NCI-H460 (cell line): ENCODE measurements at places on chromosomes 1 and 21.
A peak's percentile ranks its signal among the peaks of the same experiment; 100 is the strongest.

DNA sequence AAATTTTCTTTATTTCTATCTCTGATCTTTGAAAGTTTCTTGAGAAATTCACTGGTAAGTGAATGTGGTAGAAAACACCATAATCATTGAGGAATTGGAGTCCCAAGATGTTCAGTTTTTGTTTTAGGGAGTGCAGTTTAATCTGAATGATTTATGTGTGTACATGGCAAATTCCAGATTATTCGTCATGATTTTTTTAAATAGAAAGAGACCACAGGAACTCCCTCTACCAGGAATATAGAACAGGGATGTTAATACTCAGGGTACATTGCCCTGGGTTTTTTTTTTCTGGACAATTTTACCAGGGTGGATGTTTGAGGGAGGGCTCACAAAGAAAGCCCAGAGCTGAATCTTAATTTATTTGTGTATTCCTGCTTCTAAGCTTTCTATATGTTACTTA, 109.0 kb downstream of the VPS13D start:
- no peak for DNase-seq

- no peak for DNase-seq
Measured at GRCh38 chr1:9022773-9023172, 3.5 kb downstream of the SLC2A7 start.

GRCh38 chr1:114428083-114428754, 82.8 kb downstream of the TRIM33 start:
- DNase-seq, result peak; percentile 2

DNA sequence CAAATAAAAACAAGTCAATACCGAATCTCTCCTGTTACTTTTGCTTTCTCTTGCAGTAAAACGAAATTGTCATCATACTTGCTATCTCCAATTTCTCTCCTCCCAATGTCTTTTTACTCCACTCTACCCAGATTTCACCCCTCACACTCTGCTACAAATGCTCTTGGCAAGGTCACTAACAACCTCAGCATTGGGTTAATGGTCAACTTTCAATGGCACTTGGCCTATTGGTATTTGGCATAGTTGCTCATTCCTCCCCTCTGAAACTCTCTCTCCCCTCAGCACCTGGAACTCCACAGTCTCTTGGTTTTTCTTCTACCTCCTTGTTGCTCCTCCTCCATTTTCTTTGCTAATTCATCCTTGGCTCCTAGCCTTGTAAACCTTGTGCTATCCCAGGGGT, 367.3 kb downstream of the PTPRU start:
- DNase-seq, result no peak

DNA sequence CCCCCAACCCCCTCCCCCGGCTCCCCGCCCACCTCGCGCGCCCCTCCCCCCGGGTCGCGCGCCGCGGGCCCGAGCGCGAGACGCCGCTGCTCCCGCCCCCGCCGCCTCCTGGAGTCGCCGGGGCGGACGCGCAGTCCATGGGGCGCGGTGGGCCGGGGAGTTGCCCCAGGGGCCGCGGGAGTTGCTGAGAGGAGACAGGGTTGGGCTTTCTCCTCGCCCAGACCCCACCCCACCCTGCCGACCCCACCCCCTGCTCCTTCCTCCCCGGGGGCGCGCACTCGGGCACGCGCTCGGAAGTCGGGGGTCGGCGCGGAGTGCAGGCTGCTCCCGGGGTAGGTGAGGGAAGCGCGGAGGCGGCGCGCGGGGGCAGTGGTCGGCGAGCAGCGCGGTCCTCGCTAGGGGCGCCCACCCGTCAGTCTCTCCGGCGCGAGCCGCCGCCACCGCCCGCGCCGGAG, at the start of gene LAMC1:
Gene LAMC1, plus strand, starts transcription at position 275 of the 455 bp plus-strand sequence. CDS start 297 bp downstream, outside the sequence.
- DNase-seq, result peak; percentile 90

GRCh38 chr21:36316872-36317484, 3.0 kb upstream of the MORC3 start:
- DNase-seq, result no peak

DNA sequence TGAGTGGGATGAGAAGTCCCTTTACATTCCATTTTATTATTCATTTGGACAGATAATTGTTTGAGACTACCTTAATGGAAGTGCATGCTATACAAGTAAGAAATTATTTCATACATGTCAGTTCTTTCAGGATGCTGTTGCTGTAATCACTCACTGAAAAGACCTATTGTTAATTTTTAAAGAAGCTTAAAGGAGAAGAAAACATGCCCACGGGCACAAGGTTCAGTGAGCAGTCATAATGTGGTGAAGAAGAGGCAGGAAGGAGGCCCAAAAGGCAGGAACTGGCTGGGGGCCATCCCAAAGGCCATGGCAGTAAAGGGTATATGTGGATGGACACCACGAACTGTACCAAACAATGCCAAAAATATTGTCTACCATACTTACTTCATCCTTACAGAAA, 206.0 kb downstream of the LYPLAL1 start:
- no peak for DNase-seq

GRCh38 chr1:101006553-101006952, 19.0 kb downstream of the DPH5 start:
- no peak for DNase-seq

DNA sequence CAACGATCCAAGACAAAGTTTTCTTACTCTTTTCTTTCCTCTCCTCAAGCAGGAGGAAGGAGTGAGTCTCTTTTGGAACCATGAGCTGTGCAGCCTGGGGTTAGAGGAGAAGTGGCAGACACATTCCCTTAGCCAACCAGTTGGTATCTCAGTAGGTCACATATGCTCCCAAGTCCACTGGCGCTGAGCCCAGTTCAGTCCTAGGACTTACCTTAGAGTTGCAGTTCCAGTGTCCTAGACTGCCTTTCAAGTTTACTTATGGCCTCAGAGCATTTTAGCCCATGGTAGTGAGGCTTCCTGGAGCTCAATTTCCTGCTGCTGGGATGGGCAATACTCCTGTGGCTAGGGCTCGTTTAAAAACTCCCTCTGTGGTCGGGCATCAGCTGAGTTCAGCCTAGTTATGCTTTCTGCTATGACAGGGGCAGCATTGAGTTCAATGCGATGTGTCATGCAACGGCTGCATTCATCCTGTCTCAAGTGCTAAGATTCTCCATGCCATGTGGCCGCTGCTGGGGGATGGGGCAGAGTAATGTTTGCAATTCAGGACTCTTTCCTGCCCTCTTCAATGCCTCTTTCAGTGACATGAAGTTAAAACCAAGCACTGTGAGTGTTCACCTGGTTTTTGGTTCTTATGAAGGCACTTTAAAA, 103.8 kb downstream of the LRRC7 start:
- no peak for DNase-seq

GRCh38 chr1:151825751-151826660, 5.6 kb downstream of the RORC start:
- no peak for DNase-seq

DNA sequence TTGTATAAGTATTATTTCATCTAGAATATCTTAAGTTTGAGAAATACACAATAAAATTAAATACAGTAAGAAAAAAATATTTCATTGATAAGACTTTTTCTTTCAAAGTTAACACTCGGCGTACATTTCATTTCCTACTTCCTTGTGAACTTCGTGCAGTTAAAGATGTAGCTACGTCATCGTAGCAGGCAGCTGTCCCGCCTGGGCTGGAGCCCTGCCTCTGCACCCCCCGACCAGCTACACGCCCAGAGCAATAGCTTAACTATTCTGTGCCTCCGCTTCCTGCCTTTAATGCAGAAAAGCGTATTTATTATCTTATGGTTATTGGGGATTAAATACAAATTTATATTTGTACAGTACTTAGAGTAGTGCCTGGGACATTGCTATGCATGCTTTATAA, 53.5 kb downstream of the CLSTN1 start:
- no peak for DNase-seq
